ENCODE measurements at places on chromosomes 5 and 9.

GRCh38 chr5:122252319-122252718 lies 59.7 kb upstream of the SNCAIP start:
- no peak for DNase-seq

GRCh38 chr9:138014563-138014945 lies 137.0 kb downstream of the CACNA1B start:
- no peak for DNase-seq

DNA sequence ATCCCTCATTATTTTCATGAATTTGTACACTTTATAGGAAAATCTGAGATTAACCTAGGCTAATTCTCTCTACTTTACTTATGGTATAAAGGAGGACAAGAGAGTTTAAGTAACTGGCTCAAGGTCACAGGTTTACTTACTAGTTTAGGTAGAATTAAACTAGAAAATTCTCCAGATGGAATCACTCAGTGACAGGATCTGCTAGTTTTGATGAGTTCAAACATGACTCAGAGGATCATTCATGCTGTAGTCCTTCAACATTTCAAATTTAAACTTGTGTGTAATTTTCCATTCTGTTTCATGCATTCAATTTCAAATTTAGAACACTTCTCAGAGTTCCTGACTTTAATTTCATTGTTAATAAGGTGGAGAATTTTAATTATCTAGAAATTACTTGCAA lies 485.7 kb upstream of the TUSC1 start:
- DNase-seq, result no peak

- no peak for DNase-seq
Measured at GRCh38 chr5:2710910-2711309, 40.6 kb downstream of the IRX2 start.

GRCh38 chr5:170534177-170534576 lies 30.4 kb downstream of the KCNIP1 start:
- DNase-seq, result no peak

- DNase-seq, result no peak
Measured at GRCh38 chr9:15867988-15868387, 315.1 kb downstream of the CCDC171 start.

DNA sequence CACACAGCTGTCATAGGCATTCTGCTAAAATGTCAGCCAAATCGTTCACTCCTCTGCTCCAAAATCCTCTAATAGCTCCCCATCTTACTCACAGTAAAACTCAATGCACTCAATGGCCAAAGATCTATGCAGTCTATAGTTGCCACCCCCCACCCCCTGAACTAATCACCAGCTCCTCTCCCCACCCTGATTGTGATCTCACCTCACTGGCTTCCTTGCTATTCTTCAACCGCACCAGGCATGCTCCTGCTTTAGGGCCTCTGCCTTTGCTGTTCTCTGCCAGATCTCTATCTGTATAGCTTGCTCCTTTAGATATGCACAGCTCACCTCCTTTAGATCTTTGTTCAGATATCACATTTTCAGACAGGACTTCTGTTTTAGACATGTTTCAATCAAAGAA lies 33.2 kb upstream of the SNX2 start:
- DNase-seq, result no peak

- DNase-seq, result no peak
Measured at GRCh38 chr5:143534761-143535154, 131.3 kb upstream of the NR3C1 start.

GRCh38 chr5:139566611-139567010 lies 5.5 kb downstream of the UBE2D2 start:
- no peak for DNase-seq

All from stimulated activated CD4-positive, alpha-beta T cell treated with anti-CD3 and anti-CD28 coated beads, TNF-alpha, amount 100 ng/mL, for 48 hours (primary cell).